ENCODE measurements at places on chromosomes 5 and 9.

DNA sequence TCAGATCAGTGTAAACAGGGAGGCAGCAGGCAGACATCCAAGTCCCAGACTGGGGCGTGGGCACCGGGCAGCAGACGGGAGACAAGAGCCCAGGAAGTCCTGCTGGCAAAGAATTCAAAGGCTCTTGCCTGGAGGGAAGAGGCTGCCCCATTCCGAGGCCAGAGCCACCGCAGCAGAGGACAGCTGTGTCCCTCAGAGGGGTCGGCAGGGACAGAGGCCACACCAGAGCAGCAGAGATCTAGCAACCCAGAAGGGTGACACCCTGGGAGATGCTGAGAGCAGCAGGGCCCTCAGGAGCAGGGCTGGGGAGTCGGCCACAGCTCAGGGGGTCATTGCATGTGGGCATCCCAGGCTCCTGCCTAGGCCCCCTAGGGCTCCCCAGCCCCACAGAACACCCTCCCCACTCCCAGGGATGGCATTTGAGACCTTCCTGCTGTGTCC lies 29.1 kb downstream of the ADAMTS2 start:
- DNase-seq, result no peak

DNA sequence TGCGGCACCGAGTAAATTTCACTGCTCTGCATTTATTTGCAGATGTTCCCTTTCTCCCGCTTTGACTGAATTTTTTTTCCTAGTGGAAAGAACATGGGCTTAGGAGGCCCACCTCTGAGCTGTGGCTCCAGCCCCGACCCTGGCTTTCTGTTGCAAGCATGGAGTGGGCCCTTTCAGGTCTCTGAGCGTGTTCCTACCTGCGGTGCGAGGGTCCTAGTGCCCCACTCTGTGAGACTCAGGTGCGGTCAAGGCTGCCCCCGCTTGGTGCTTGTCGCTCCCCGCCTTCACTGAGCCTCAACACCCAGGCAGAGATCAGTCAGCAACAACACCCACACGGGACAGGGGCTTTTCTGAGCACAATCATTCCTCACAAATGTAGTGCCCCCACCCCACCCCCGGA lies 32.0 kb downstream of the SLC6A3 start:
- no peak for DNase-seq

DNA sequence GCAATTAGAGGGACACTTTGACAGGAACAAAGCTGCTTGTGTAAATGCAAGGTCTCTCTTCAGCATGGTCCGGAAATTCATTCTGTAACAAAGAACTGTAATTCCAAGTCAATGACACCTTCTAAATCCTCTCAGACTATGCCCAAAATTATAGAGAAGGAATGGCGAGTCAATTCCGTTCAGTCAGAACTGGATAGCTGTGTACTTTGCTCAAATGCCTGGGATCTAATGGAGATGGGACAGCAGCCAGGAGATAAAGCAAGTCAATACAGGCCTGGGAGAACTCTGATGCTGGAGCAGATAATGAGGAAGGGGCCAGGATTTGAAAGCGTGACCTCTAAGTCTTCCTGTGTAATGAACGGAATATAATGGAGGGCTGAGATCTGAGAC lies 96.4 kb upstream of the SPRY4 start:
- DNase-seq, result no peak

DNA sequence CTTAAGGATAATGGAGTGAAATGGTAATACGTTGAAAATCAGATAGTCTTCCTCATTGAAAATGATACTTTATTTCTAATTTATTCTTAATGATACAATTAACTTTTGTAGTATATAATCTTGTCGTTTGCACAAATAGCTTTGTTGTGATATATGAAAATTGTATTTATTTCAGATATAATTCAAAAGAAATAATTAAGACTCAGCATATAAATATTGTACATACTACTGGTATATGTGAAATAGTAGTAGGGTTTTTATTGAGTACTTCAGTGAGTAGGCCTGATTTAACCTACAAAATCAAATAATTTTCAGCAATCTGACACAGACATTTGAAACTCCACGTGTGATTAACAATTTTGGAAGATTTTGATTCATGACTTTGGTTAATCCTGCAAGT lies 4.8 kb downstream of the C5orf22 start:
- DNase-seq, result no peak

DNA sequence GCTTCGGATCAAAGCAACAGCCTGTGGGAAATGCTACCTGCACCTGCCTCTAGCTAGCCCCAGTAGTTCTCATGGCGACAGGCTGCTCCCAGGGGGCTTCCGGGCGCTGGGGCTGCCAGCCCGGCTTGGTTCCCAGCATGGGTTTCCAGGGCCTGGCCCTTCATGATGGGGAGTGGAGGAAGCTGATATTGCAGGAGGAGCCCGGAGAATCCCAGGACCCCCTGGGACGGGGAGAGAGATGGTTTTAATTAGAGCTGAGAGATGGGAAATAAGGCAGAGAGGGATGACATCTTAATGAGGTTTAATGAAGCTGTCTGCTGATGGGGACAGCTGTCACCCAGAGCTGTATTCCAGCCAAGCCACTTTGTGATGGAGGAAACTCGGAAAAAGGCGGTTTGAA lies 78.6 kb downstream of the CFAP77 start:
- DNase-seq, result no peak

GRCh38 chr9:132820169-132820944 lies 57.7 kb downstream of the AK8 start:
- DNase-seq, result no peak

DNA sequence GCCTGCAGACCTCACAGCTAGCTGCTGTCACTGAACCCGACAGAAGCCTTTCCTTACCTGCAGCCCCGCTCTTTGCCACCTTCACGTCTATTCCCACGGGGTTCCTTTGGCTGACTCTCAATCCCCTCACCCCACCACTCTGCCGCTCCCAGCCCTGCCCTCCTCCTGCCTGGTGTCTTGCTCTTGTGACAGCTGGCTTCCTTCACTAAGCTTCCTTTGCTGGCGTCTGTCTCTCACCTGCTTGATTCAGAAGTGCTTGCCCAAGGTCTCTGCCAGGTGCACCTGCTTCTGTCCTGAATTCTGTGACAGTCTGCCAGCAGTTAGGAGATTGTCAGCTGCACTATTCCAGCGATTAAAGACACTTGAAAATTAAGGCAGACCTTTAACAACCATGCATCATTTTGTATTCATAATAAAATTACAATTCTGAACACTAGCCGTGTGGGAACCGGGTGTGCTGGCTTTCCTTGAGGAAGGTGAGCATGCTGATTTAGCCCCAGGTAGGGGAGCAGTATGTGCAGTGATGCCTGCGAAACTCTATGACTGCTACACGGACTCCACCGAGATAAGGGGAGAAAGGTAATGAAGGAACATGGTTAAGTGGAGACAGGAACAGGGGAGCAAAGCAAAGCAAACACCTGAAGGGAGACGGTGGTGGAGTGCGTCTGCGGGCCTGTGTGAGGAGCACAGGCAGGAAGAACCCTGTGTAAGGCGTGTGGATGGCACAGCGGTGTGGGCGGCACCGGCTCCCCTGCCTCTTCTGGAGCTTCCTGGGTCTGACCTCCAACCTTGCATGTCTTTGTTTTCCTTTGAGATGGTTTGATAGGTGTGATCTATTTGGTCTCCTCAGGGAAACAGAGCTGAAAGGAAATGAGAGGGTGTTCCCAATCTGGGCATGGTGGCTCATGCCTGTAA lies 80.1 kb upstream of the CACNA1B start:
- no peak for DNase-seq

- DNase-seq, result no peak
Observed at GRCh38 chr9:113669522-113670115, 206.1 kb downstream of the RGS3 start.

Data from hypothalamus (tissue), 51 donors.